ENCODE measurements at places on chromosomes 7 and 10. TPM values are rescaled to one million over a fixed set of nuclear protein-coding genes. Genes with fewer than 3 reads are reported as not detected.

CRTAC1 gene
- not detected for total RNA-seq

GRCh38 chr10:91242940-91243339, 22.5 kb downstream of the PCGF5 start:
- DNase-seq: no peak

- no peak for DNase-seq
Measured at GRCh38 chr10:105745596-105746148, 1104.6 kb downstream of the SORCS3 start.

CUTC gene
- 39.2 TPM for total RNA-seq

ARHGAP19 gene
- 15.2 TPM for total RNA-seq

GRCh38 chr7:82106201-82106600, 336.4 kb upstream of the HGF start:
- no peak for DNase-seq

LFNG gene
- total RNA-seq: 21.2 TPM

GRCh38 chr7:157410831-157411556, 74.2 kb downstream of the DNAJB6 start:
- DNase-seq: no peak

Data from A172 (cell line).